ENCODE measurements at places on chromosomes 4 and X.

DNA sequence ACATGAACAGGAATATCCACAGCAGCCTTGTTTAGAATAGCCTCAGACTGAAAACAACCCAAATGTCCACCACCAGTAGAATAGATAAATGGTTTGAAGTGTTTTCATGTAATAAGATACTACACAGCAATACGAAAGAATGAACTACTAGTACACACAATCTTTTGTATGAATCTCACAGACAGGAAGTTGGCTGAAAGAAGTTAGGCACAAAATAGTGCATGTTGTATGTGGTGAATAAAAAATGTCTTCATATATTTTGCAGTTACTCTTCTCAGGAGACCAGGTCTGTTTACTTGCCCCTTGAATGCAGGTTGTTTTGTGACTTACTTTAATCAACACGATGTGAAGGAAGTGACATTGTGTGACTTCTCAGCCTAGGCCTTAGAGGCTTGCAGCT lies 75.9 kb upstream of the LEF1 start:
- no peak for DNase-seq

GRCh38 chr4:8218371-8219031 lies 19.4 kb downstream of the SH3TC1 start:
- DNase-seq, result no peak

- no peak for DNase-seq
Observed at GRCh38 chrX:57137501-57137900, 304 bp upstream of the SPIN2A start.

DNA sequence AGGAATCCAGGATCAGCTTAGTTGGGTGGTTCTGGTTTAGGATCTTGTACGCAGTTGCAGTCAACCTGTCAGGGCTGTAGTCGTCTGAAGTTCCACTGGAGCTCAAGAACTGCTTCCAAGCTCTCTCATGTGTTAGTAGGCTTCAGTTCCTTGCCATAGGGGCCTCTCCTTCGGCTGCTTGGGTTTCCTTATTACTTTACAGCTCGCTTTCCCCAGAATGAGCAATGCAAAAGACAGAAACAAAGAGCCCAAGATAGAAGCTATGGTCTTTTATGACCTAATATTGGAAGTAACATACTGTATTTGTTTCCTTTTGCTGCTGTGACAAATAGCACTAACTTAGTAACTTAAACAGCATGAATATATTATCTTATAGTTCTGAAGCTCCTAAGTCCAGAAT lies 51.7 kb downstream of the TIGD2 start:
- DNase-seq, result no peak
